ENCODE measurements at places on chromosomes 2 and 18.

- no peak for DNase-seq
Observed at GRCh38 chr2:156792242-156792840, 356.2 kb downstream of the GPD2 start.

DNA sequence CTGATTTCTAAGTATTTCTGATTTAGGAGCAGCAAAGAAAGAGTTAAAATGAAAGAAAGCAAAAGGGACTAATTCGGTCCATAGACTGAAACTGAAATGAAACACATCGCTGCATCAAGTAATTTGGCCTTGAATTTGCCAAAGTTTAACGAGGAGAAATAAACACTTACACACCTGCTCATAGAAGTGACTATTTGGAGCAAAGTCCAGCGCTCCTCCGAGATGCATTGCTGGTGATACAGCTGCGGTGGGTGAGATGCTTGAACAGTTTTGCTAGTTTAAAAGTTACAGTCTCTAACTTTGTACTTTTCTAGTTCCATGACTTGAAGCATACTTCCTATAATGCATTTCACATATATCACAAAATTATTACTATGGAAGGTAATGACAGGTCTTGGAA, 18.3 kb downstream of the GALR1 start:
- no peak for DNase-seq

- DNase-seq: no peak
Observed at GRCh38 chr2:1976112-1976511, 231.8 kb upstream of the PXDN start.

- no peak for DNase-seq
Observed at GRCh38 chr2:238589591-238590460, 163.1 kb downstream of the ASB1 start.

DNA sequence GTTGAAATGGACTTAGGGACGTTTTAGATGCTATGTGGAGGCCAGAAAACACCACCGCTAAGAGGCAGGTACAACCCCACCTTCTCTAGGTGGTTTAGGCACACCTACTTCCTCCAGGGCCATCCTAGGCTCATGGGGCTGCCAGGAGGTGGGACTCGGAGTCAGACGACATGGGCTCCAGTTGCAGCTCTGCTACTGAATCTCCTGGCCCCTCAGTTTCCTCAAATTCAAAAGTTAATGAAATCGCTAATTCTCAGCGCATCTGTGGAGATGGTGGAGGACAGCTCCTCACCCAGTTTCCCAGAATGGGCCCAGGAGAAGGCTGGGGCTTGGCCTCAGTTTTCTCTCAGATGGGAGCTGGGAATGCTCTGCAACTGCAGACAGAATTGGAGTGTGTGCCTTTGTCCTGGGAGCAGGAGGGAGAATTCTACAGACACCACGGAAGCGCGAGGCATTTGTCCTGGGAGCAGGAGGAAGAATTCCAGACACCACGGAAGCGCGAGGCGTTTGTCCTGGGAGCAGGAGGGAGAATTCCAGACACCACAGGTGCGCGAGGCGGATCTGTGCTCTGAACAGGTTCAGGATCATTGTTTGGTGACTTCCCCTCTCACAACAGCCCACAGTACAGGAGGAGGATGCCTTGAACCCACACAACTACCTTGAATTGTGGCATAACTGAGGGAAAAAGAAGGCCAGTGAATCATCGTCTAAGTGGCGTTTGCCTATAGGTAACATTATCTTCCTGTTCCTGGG, 103.7 kb upstream of the PXDN start:
- DNase-seq: no peak

- DNase-seq: peak; percentile 71
Observed at GRCh38 chr18:43277164-43277600, at the start of gene SYT4. SYT4 (minus strand) TSS chr18:43277490; CDS start chr18:43277281, 209 bp downstream.

- no peak for DNase-seq
Observed at GRCh38 chr2:227914362-227914761, 42.9 kb downstream of the DAW1 start.

- DNase-seq: no peak
Observed at GRCh38 chr18:29241199-29241598, 1064.3 kb upstream of the CDH2 start.

DNA sequence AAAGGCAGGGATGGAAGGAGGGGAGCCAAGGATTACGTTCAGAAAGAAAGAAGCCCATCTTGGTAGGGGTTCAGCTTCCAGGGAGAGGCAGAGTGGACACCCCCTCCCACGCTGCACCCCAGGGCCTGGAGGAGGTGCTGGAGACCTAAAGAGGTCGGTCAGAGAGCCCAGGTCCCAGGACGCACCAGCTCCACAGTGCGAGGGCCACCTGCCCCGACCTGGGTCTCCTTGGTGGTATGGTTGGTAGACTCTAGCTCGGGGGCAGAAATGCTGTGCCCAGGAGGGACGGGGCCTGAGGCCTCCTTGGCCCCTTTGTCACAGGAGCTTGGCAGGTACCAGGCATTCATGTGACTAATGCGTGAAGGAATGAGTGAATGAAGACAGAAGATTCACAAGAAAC, 87.1 kb upstream of the RAB6C start:
- no peak for DNase-seq

GRCh38 chr2:79817288-79817687, 304.4 kb downstream of the CTNNA2 start:
- no peak for DNase-seq

- no peak for DNase-seq
Observed at GRCh38 chr18:57444301-57444759, 9.2 kb downstream of the ONECUT2 start.

DNA sequence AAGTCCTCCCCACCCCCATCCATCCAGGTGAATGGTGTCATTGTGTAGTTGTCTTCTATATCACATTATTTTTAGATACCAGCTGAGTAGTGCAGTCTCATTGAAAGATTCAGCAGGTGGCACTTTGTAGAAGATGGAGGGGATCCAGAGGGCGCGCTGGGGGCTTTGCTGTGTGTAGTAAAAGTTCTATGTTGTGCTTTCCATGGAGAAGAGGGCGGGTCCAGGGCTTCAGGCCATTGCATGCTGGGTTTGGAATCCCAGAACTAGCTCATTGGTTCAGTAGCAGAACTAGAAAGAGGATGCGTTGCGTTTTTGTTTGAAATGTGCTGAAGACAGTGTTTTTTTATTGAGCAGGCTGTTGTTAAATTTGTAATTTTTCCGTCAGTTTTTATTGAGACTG, 120.0 kb downstream of the MAP4K4 start:
- DNase-seq: no peak

- DNase-seq: no peak
Observed at GRCh38 chr18:49692906-49693716, 120.2 kb downstream of the ACAA2 start.

Measured in iPS DF 19.7 (cell line).